Activated CD4-positive, alpha-beta T cell treated with anti-CD3 and anti-CD28 coated beads, Interleukin-2, amount 50 U/mL, for 48 hours (primary cell): ENCODE measurements at places on chromosomes 12 and 14.

DNA sequence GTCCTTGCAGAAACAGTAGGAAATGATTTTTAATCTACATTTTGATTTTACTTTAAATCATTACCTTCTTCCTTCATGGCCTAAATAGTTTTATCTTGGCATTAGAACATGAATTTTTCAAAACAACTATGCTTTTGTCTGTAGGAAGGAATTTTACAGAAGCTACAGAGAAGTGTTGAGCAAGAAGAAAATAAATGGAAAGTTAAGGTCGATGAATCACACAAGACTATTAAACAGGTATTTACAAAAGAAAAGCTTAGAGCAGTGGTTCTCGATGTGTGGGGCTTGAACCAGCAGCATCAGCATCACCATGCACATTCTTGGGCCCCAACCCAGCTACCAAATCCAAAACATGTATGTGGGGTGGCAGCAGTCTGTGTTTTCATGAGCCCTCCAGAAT, 91.6 kb downstream of the KTN1 start:
- no peak for DNase-seq

DNA sequence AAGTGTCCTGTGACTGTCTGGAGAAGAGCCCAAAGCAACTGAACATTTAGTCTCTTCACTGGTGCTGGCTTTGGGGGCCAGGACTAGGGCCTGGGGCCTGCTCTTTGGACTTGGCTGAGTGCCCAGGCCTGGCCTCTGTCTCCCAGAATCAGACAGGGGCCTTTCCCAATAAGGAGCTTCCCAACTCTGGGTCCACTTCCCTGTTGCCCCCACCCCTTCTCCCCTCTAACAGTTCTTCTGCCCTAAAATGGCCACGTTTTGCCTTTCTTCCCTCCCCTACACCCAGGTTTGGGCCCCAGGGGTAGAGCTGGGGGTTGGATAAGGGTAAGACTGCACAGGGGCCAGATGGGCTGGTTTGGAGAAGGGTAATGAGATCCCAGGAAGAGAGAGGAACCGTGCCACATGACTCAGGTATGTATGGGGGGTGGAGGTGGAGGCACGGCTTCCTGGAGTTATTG, 10.0 kb upstream of the ITGA5 start:
- DNase-seq: peak; percentile 2

DNA sequence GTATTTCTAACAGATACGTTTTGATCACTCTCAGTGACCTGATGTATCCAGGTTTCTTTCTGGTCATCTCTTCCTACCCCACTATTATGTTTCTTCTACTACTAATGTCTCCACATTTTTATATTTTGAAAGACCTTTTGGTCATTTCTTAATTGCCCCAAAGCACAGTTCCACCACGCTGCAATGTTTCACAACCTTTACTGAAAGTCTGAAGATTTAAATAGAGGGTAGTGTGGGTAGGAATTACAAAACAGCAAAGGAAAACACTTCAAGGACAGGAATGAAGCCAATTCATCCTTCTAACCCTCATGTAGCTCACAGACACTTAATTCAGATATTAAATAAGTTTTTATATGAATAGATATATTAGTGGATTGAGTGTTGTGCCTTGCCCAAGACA, 36.1 kb upstream of the SLC16A7 start:
- no peak for DNase-seq

DNA sequence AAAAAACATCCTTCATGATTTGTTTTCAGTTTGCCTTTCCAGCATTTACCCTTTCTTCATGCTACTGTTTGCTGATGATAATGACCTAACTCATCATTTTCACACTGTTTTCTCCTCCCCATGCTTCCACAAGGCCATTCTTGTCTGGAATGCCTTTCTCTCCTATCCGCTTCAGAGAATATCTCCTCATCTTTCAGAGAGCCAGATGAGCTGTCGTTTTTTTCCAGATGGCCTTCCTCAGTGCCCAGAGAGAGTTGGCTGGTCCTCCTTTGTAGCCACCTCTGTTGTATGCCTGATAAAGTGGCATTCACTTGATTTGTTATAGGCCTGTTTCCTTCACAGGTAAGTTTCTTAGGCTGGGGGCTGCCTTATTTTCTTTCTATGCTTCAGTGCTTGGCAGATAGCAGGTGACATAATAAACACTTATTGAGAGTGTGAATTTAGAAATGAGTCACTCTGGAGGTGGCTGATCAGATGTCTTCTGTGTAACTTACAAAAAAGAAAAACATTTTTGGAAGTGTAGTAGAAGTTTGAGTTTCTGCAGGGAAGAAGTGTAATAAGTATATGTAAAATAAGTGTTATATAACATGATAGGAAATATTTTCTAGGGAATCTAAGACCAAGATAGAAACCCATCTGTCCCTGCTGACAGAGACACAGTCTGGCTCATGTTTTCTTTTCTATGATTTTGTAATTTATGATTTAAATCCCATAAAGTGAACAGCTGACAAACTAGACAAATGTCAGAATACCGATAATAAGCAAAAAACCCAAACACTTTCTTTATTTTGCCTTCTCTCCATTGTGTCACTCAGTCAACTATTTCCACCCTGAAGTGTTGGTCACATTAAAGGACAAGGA, 174.5 kb downstream of the DACT1 start:
- DNase-seq: no peak

DNA sequence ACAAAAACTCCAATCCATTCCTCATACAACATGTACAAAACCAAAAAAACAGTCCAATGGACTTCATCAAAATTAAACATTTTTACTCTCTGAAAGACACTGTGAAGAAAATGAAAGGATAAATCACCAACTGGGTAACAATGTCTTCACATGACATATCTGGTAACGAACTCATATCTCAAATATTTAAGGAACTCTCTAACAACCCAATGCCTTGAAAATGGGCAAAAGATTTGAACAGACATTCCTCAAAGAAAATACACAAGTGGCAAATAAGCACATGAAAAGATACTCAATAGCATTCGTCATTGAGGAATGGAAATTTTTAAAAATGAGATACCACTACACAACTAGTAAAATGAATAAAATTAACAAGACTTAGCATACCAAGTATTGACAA, 198.7 kb upstream of the RASSF8 start:
- DNase-seq: no peak

DNA sequence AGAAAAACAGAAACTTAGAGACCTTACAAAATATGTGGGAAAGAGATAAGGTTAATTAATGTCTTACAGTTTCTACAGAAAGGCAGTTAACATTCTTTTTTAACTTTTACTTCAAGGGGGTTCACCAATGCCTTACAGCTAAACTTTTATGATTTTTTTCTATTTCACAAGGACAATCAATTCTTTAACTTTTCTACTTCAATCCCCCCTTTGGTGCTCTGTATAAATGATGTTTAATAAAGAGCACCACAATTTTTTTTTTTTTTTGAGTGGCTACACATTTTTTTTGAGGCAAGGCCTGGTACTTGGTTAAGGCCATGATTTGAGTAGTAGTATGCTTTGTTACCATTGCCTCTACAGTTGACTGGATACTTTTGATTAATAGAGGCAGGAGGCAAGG, 279.6 kb downstream of the PRKD1 start:
- DNase-seq: no peak

DNA sequence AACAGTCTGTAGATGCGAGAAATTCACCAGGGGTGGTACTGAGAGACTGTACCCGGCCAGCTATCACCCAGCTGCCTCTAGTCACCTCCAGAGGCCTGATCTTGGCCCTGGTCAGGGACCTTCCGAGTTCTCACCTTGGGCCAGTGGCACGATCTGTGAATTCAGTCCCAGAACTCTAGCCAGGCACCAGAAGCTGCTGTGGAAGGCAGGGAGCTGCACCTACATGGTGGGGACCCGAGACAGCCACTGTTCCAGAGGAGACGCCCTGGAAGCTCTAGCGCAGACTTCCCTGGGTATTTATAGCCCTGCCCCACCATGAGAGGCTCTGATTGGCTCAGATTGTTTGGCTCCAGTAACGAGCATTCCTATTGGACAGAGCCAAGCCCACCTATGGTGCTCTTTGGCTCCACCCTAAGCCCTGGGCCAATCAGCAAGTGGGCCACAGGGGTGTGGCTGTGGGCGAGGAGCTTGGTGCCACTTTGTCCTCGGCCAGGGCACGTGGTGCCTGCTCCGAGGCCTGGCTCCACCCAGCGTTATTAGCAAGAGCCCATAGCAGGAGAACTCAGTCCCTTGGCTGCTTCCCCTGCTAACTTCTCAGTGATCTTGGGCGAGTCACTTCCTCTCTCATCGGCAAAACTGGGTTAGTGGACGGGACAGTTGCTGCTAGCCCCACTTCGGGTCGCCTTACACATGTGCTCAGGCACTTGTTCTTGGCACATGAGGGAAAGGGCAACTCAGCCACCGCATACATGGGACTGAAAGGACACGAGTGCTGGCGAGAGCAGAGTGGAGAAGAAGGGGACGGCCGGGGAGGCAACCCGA, 89.0 kb upstream of the BCL11B start:
- no peak for DNase-seq

- DNase-seq: peak; percentile 75
These were observed 53.8 kb downstream of the SSH1 start for GRCh38 chr12:108803428-108804105.

DNA sequence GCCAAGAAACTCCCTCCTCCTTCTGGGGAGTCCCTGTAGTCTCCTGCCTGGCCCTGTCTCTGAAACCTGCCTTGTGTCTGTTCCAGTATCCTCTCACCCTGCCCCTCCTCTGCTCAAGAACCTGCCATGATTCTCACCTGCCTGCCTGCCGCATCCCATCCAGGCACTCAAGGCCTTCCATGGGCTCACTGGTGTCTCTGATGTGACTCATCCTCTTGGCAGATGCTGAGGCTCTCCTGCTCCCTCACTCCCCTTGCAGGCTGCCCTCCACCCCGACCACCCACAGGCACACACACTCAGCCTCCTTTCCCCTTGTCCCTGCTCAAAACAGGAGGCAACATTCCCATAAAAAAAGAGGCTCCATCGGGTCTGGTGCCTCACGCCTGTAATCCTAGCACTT, 5.8 kb upstream of the BEGAIN start:
- no peak for DNase-seq

- DNase-seq: no peak
These were observed 2.8 kb downstream of the PCBP2 start for GRCh38 chr12:53454707-53455106.

DNA sequence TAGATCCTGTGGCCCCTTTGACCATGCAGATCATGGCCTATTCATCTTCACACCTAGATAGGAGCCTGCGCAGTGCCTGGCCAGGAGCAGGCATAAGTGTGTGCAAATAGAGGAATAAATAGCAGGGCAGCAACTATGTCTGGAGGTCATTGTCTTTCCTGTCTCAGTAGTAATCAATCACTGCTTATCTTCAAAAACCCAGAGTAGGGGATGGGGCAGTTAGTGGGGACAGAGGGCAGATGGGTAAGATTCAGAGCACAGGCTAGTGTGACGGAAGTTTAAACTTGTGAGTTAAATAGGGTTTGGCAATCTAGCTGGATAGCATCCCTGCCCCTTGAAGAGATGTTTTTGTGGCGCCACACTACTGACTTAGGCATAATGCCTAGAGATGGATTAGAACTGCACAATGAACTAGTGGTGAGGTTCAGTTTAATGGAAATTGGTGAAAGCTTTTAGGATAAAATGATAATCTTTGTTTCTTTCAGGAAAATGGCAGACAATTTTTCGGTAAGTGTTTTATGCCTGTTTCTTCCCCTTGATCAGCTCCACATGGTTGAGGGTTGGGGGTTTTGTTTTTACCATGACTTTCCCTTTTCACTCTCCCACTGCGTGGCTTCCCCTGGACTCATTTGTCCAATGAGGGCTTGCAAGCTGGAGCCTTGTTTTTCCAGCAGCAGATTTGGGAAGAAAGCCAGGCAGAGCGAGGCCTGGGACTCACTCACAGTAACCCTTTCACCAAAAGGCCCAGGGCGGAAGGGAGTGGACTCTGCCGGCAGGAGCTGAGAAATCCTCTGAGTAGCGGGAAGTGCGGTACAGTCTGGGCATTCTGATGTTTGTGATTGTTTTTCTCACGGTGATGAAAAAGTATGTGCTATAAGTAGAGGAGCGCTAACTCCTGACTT, 8.1 kb downstream of the LGALS3 start:
- no peak for DNase-seq

GRCh38 chr14:100383727-100384158, 60.6 kb downstream of the SLC25A47 start:
- peak; percentile 72 for DNase-seq

- DNase-seq: no peak
These were observed 39.2 kb downstream of the ATG14 start for GRCh38 chr14:55372423-55372822.

DNA sequence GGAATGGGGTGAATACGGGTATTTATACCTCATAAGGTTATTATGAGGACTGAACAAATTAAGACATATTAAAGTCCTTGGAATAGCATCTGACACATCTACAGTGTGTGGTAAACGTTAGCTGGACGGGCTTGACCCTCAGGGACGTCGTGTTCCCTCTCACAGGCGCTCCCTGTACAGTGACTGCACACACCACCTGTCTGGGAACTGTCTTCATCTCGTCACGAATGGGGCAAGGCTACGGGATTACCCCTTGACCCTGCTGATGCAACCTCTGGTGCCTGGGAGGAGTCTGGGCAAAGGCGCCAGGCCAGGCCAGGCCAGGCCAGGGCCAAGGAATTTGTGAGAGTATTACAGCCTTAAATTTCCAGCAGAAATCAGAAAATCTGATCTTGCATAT, 191.1 kb downstream of the CALM1 start:
- DNase-seq: no peak

- DNase-seq: no peak
These were observed 160.4 kb upstream of the NOS1 start for GRCh38 chr12:117521867-117522266.

DNA sequence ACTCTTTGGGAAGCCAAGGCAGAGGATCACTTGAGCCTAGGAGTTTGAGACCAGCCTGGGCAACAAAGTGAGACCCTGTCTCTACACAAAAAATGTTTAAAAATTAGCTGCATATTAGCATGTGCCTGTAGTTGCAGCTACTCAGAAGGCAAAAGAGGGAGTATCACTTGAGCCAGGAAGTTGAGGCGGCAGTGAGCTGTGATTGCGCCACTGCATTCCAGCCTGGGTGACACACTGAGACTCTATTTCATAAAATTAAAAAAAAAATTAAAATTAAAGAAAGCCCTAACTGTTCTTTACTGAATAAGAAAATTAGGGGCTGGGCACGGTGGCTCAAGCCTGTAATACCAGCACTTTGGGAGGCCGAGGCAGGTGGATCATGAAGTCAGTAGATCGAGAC, 27.0 kb downstream of the SENP1 start:
- no peak for DNase-seq

- DNase-seq: no peak
These were observed 170.9 kb upstream of the LMNTD1 start for GRCh38 chr12:25723921-25724491.

DNA sequence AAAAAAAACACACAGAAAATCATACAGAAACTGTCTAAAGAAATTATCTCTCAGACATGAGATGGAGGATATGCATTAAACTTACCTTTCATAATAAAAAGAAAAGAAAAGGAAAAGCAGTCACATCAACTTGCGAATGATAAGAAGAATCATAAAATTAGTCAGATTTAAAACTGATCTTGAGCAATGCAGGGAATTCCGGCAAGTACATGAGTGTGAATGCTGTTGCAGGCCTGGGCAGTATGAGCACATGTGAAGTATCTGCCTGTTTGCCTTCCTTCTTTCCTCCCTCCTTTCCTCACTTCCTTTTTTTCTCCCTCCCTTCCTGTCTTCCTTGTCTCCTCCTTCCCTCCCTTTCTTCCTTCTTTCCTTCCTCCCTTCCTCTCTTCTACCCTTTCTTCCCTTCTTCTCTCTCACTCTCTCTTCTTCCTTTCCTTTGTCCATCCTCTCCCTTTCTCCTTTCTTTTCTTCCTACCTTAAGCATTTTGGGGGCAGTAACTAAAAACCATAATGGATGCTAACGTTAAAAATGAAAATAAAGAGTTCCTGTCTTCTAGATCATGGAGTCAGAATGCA, 38.5 kb upstream of the SLC6A15 start:
- DNase-seq: no peak
